ENCODE measurements at places on chromosomes 16 and 17. TPM values are rescaled to one million over a fixed set of nuclear protein-coding genes. Genes with fewer than 3 reads are reported as not detected.

Gene FAM20A
- total RNA-seq: 0.80 TPM

Gene CRHR1
- total RNA-seq: not detected

Gene SMPD3
- total RNA-seq: not detected

Gene TBC1D26
- not detected for total RNA-seq

Gene EPOP
- total RNA-seq: 1.2 TPM

Gene NUDT7
- total RNA-seq: 2.3 TPM

Gene NXPH3
- total RNA-seq: 1.7 TPM

Gene HS3ST4
- total RNA-seq: not detected

Data from gastrocnemius medialis (tissue), 4 donors.